Stimulated activated CD4-positive, alpha-beta T cell treated with anti-CD3 and anti-CD28 coated beads, TNF-alpha, amount 100 ng/mL, for 48 hours (primary cell): ENCODE measurements at places on chromosomes 6 and 20.

DNA sequence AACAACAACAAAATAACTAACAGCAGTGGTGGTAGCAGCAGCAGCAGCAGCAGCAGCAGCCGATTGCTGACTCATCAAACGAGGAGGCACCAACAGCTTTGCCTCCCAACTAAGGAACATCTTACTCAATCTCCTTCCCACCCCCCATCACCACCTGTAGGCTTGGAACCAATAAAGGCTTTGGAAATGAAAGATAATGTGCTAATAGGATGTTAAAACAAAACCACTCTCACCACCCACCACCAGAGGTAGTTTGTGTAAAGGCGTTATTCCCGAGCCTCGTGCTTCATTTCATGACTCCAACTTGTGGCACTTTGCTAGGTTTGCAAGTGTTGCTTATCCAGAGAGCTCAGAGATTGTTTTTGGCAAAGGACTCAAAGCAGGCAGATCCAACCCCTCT is 346.5 kb downstream of the CD83 start:
- DNase-seq: no peak

- no peak for DNase-seq
Measured at GRCh38 chr20:41544472-41544871, 73.7 kb downstream of the CHD6 start.

- DNase-seq: no peak
Measured at GRCh38 chr20:52145587-52145986, 46.0 kb downstream of the ZFP64 start.

DNA sequence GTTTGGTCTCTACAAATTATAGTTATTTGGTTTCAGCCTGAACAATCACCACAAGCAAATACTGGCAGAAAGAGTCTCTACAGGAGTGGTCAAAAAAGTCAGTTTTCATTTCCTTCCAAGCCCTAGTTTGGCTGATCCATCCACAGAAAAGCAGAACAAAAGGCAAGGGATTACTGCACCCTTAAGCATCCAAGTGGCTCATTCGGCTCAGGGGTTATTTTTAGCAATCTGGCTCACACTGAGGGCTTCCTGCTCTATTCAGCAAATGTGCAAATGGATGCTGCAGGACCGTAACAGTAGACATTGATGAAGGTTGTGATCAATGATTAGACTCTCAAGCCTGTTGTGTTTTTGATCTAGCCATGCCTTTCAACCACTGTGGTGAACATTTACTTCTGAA is 62.2 kb upstream of the FABP7 start:
- DNase-seq: no peak

DNA sequence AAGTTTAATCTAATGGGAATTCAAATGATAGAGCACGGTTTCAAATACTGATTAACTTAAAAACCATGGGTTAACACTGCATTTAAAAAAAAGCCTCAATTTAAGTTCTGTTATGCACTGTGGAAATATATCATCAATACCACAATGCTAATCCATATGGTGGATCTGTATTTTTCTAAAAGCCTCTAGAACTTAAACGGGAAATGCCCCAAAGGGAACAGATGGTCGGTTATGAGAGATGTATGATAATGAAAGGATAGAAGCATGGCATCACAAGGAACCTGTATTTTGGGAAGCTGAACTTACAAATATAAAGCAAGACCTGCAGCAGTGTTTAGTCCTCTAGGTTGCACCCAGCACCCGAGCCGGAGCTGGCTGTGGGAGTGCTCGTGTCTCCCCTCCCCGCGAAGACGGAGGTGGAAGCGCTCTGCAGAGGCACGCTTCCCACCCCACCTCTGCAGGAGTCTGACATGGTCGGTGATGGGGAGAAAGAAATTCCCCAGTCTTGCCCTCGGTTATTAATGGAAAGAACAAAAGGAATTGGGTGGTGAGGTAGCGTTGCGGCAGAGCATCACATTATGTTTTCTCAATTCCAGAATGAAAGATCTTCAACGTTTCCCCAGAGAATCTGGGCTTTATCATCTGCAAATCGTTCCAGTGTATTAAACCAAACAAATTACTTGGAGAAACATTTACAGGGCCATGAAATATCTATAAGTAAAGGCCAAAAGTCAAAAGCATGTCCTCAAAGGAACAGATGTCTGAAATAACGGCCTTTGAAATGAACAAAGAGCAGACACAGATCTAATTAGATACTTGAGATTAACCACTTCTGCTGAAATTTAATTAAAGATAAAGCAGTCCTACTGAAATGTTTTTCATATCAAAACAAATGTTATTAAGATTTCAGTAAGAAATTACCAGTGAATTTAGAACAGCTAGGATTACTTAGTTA is 103.1 kb upstream of the POPDC3 start:
- no peak for DNase-seq
